Right ventricle myocardium inferior (tissue), 1 donor: ENCODE measurements at places on chromosomes 13 and 19.

GRCh38 chr13:28401303-28402056 is 93.4 kb downstream of the FLT1 start:
- no peak for DNase-seq

DNA sequence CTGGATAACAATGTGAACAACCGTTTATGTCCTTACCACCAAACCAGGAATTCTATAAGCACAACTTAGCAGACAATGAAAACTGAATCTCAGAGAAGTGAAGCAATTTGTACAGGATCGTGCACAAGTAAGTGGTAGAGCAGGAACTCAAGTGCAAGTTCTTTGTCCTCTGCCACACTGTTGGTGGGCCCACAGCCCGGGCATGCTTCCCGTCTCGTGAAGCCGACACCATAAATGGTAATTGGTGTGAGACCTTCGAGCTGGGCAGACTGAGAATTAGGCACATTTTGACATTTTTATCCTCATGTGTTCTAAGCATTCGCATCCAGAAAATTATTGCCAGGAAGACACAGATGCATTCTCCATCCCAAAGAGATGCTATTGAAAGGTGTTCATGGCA is 27.9 kb upstream of the FLT1 start:
- DNase-seq = no peak

DNA sequence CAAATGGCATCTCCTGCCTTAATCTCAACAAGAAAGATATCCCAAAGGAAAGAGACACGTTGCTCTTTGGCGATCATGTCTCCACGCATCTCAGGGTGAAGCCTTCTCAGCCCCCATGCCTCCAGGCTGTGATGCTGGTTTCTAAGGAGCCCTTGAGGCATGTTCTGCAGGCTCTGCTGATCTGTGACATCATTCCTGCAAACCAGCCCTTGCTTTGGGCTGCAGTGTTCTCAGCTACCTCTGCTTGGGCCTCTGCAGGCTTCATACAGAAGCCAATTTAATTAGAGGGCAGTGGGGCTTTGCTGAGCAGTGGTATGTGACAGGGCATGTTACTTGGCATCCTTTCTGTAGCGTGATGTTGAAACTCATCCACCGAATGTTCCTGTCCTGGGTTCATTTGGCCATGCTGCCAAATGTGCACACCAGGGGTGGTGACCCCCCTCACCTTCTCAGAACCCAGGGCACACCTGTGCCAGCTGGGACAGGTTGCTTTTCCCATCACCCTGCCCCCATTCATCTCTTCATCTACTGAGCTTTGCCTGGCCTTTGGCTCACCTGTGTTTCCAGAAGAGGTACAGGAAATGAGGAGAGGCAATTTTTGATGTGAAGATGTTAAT is 230.9 kb downstream of the TEX29 start:
- DNase-seq = no peak

- DNase-seq = peak; percentile 49
Measured at GRCh38 chr19:47754206-47755064, 9.1 kb downstream of the NOP53 start.

GRCh38 chr19:34493649-34494044 is 12.1 kb downstream of the WTIP start:
- DNase-seq = no peak

- DNase-seq = no peak
Measured at GRCh38 chr13:26785838-26786630, 25.4 kb upstream of the GPR12 start.
